ENCODE measurements at places on chromosomes 11 and 22. TPM values are rescaled to one million over a fixed set of nuclear protein-coding genes. Genes with fewer than 3 reads are reported as not detected.
A peak's percentile ranks its signal among the peaks of the same experiment; 100 is the strongest.

GRCh38 chr22:26474682-26475081, 8.9 kb downstream of the HPS4 start:
- DNase-seq, result no peak
- peaks cover 19% of the 10 kb centered on the region for H3K4me1 ChIP-seq
- no peak overlapping the region for H3K27ac ChIP-seq
- no peak overlapping the region for H3K4me3 ChIP-seq

DNA sequence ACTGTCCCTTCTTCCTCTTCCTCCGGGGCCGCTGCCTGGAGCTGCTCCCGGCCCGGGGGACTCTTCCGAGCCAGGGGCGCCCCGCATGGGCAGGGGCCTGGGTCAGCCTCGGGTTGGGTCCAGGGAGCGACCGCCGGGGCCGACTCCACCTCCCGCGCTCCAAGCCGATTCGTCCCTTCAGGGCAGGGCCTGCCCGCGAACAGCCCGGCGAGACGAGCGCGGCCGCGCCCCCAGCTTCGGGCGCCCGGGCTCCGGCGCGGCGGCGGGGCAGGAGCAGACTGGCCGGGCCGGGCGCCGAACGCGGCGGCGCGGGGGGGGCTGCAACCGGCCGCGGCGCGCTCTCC, at the start of gene LARGE1:
Gene LARGE1 (minus strand): TSS at position 280 of the 344 bp plus-strand sequence.
- no peaks in the 10 kb centered on the region for H3K36me3 ChIP-seq
- peak; percentile 25 for DNase-seq
- peaks cover 29% of the 10 kb centered on the region for H3K27me3 ChIP-seq
- H3K4me1 ChIP-seq, result peaks cover 37% of the 10 kb centered on the region
- peak within 1 kb of the TSS; percentile 94 for H3K27ac ChIP-seq

- no peaks in the 10 kb centered on the region for H3K4me1 ChIP-seq
- H3K36me3 ChIP-seq, result peaks cover 32% of the 10 kb centered on the region
- no peaks in the 10 kb centered on the region for H3K27me3 ChIP-seq
Measured at GRCh38 chr22:23289851-23290724, 109.8 kb downstream of the BCR start.

- H3K4me3 ChIP-seq, result no peak overlapping the region
- no peaks in the 10 kb centered on the region for H3K36me3 ChIP-seq
- no peaks in the 10 kb centered on the region for H3K27me3 ChIP-seq
- peaks cover 6% of the 10 kb centered on the region for H3K4me1 ChIP-seq
- no peak for DNase-seq
Measured at GRCh38 chr11:83956119-83956697, 670.0 kb upstream of the CCDC90B start.

Gene KCNJ1
- not detected for total RNA-seq

Gene MUC5AC
- not detected for total RNA-seq

DNA sequence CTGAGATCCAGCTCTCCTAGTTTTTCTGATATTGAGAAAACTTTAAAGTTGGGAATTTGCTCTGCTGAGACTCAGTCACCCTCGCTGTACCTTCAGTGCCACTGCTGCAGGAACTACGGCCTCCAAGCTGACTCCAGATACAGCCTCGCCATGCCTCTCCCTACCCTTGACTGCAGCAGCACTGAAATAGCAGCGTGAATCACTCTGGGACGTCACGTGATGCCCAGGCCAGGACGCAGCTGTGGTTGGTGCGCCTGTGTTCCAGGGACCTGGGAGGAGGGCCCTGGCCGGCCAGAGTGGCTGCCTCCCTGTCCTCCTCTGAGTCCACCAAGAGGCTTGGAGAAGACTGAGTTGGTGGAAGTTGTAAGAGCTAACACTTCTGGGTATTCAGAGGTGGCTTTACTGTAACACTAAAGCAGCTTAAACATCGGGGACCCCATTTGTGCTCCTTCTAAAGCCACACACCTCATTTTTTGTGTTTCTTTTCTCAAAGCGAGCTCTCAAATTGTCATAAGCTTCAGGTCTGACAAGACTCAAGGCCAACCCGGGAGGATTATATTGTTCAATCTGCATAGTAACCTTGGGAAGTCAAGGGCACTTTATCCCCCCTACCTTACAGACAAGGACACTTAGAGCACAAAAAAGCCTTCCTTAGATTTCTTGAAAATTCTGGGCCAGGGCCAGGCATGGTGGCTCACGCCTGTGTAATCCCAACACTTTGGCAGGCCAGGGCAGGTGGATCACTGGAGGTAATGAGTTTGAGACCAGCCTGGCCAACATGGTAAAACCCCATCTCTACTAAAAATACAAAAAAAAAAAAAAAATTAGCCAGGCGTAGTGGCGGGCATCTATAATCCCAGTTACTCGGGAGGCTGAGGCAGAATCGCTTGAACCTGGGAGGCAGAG, 4.2 kb upstream of the STIP1 start:
- H3K36me3 ChIP-seq, result no peaks in the 10 kb centered on the region
- H3K27me3 ChIP-seq, result no peaks in the 10 kb centered on the region
- DNase-seq, result peak; percentile 71
- H3K4me3 ChIP-seq, result peak overlapping the region; percentile 41
- peak overlapping the region; percentile 91 for H3K27ac ChIP-seq

DNA sequence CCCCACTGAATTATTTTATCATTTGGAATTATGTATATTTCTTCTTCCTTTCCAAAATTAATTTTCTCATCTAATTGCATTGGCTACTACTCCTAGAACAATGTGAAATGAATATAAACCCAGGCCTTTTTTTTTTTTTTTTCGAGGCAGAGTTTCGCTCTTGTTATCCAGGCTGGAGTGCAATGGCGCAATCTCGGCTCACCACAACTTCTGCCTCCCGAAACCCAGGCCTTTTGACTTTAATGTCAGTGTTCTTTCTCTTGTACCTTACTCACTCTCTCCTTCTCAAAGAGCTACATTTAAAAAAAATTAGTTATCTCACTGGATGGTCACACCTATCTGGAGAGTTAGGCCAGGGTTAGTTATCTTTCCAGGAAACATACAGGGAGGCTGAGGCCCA, 35.3 kb upstream of the LRRC32 start:
- H3K4me3 ChIP-seq, result no peak overlapping the region
- no peak for DNase-seq
- no peaks in the 10 kb centered on the region for H3K36me3 ChIP-seq
- no peaks in the 10 kb centered on the region for H3K27me3 ChIP-seq
- H3K27ac ChIP-seq, result no peak overlapping the region

DNA sequence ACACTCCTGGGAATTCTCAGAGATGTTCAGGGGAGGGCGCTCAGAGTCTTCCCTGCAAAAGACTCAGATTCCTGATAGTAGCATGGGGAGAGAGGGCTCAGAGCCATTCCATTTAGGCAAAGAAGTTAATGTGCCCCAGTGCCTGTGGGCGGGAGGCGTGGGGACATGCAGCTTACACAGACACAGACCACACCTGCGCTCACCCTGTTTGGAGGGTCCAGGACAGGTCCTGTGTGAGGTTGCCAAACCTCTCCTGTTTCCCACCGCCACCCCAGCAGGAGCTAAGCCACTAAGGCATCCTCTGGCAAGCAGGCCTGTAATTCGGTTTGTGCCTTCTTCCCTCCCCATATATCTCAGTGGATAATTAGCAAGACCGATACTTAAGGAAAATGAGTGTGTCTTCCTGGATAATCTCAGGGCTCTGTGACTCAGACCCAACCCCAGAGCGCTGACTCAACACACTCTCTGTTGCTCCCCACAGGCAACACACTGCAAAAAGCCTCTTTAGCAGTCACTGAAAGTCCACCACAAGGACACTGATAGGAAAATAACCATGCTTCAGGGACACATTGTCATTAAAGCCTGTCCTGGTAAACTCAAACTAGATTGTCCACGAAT, 118.9 kb upstream of the LMO1 start:
- no peaks in the 10 kb centered on the region for H3K36me3 ChIP-seq
- H3K27ac ChIP-seq, result no peak overlapping the region
- peaks cover 15% of the 10 kb centered on the region for H3K4me1 ChIP-seq
- H3K4me3 ChIP-seq, result no peak overlapping the region
- no peaks in the 10 kb centered on the region for H3K27me3 ChIP-seq

- H3K4me3 ChIP-seq, result no peak overlapping the region
- DNase-seq, result no peak
- no peaks in the 10 kb centered on the region for H3K36me3 ChIP-seq
- H3K4me1 ChIP-seq, result peaks cover 18% of the 10 kb centered on the region
- H3K27ac ChIP-seq, result peak overlapping the region; percentile 82
Measured at GRCh38 chr11:110356762-110357671, 60.6 kb upstream of the RDX start.

Gene SAA2
- not detected for total RNA-seq

DNA sequence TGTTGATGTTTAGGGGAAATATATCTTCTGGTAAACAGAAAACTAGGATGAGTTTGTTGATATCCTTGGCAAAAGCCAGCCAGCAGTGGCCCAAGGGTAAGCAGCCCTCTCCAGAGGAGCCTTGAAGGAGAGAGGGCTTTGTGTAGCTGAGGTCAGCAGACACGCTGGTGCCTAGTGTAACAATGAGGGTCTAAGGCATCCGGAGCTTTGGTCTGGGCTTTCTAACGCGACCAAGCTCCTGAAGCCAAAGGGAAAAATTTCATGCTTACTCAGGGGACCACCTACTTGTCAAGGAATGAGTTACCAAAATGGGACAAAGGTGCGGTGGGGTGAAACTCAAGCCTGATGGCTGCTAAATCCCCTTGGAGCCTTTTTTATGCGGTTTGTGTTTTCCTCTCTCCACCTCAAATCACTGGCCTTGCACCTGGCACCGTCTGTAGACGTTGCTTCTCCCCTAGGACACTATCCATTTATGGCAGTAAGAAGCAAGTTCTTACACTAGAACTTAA, 134.9 kb downstream of the DBX1 start:
- DNase-seq, result no peak
- H3K4me1 ChIP-seq, result peaks cover 64% of the 10 kb centered on the region
- H3K27ac ChIP-seq, result peak overlapping the region; percentile 80
- peak overlapping the region; percentile 80 for H3K4me3 ChIP-seq
- H3K36me3 ChIP-seq, result no peaks in the 10 kb centered on the region

DNA sequence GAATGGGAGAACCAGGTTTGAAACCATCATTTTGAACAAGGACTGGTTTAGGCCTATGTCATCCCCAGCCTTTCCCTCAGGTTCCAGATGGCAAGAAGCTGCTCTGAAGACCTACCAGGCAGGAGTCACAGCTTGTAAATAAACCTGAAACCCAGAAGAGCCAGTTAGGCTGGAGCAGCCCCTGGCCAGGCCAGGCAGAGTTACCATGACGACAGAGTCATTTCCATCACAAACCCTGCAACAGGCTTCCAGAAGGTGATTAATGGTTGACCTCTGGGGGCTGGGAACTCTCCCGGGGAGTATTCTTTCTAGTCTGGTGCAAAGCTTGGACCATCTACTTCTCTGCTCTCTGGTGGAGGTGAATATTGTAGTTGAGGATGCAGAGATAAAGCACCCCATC, 164.1 kb upstream of the NCAM1 start:
- no peak overlapping the region for H3K27ac ChIP-seq
- H3K4me3 ChIP-seq, result no peak overlapping the region
- H3K4me1 ChIP-seq, result peaks cover 52% of the 10 kb centered on the region
- DNase-seq, result no peak
- no peaks in the 10 kb centered on the region for H3K27me3 ChIP-seq

Gene SHANK3
- 14.3 TPM for total RNA-seq

DNA sequence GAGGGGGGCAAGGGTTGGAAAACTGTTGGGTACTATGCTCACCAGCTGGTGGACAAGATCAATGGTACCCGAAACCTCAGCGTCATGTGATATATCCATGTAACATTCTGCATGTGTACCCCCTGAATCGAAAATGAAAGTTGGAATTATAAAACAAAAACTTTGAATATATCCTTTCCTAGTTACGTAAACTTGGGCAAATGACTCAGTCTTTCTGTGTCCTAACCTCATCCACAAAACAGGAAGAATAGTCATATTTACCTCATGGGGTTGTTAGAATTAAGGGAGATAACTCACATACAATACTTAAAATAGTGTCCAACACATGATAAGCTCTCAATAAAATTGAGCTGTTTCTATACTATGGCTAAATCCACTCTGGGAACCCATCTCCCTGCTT, 620.1 kb upstream of the KIRREL3 start:
- peaks cover 1% of the 10 kb centered on the region for H3K27me3 ChIP-seq
- no peak overlapping the region for H3K27ac ChIP-seq
- H3K4me3 ChIP-seq, result no peak overlapping the region
- H3K36me3 ChIP-seq, result no peaks in the 10 kb centered on the region
- DNase-seq, result no peak
- H3K4me1 ChIP-seq, result peaks cover 22% of the 10 kb centered on the region

Gene CRELD2
- total RNA-seq, result 41.9 TPM

DNA sequence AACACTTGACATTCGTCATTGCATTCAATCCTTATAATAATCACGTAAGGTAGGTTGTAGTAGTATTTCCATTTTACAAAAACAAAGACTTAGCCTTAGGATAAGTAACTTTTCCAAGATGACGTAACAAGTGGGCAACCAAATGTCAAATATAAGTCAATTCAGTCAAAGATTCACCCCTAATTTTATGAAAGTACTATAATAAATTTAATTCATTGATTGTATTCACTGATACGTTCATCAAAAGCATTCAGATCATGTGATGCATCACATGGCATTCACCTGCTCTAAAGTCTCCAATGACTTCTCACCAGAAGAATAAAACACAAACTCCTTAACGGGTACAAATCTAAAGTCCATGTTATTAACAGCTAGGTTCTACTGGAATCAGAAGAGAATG, 2.1 kb downstream of the KIF18A start:
- H3K27ac ChIP-seq, result peak overlapping the region; percentile 84
- no peaks in the 10 kb centered on the region for H3K36me3 ChIP-seq
- peak overlapping the region; percentile 97 for H3K4me3 ChIP-seq
- no peak for DNase-seq

DNA sequence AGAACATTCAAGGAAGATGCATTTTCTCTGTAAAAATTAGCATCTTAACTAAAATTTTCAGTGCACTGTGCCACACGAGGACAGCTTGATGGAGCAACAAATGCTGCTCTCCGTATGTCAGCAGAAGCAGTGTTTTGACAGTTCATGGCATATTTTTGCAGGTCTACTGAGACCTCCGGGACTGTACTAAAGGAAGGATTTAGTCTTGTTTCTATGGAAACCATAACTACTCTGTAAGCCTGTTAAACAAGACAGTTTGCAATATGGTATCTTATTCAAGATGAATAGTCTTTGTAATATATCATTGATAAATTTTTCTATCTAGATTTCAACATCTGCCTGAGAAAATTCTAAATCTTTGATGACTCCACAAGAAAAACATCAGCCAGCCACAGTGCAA, 184.0 kb upstream of the GUCY1A2 start:
- peaks cover 2% of the 10 kb centered on the region for H3K36me3 ChIP-seq
- peaks cover 9% of the 10 kb centered on the region for H3K4me1 ChIP-seq
- H3K4me3 ChIP-seq, result no peak overlapping the region
- H3K27ac ChIP-seq, result no peak overlapping the region

DNA sequence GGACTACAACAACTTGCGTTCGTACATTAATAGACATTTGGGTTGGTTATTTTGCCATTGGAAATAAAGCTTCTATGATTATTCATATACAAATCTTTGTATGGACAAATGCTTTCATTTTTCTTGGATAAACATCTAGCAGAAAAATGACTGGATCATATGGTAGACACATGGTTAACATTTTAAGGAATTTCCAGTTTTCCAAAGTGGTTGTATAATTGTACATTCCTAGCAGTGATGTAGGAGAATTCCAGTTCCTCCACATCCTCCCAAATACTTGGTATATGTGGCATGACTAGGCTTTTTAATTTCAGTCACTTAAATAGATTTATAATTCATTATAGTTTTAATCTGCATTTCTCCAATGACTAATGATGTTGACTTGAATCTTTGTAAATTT, 246.2 kb upstream of the NCAM1 start:
- no peak overlapping the region for H3K4me3 ChIP-seq
- no peak for DNase-seq
- H3K4me1 ChIP-seq, result no peaks in the 10 kb centered on the region

- H3K36me3 ChIP-seq, result no peaks in the 10 kb centered on the region
- no peaks in the 10 kb centered on the region for H3K27me3 ChIP-seq
- H3K4me1 ChIP-seq, result no peaks in the 10 kb centered on the region
- no peak overlapping the region for H3K27ac ChIP-seq
Measured at GRCh38 chr11:69480547-69481392, 693 bp upstream of the LINC01488 start.

Gene CCDC89
- total RNA-seq, result 1.3 TPM

All from mesothelial cell of epicardium (in vitro differentiated cells).